ENCODE measurements at places on chromosomes 16 and 17.

DNA sequence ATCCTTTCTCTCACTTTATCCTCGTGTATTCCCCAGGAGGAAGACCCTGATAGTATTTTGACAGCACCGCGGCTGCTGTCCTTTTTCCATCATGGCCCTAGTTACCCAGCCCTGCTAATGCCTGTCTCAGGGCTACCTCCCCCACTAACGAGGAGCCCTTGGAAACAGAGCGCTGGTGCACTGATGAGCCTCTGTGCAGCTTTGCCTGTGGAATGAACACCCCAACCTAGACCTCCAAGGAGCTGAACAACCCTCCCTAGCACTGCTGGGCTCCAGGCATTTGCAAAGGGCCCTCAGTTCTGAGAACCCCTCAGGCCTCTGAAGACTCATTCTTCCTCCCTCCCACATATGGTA, 23.3 kb upstream of the CCL1 start:
- DNase-seq = no peak

GRCh38 chr16:85637808-85638647, 24.9 kb downstream of the GSE1 start:
- DNase-seq = no peak

DNA sequence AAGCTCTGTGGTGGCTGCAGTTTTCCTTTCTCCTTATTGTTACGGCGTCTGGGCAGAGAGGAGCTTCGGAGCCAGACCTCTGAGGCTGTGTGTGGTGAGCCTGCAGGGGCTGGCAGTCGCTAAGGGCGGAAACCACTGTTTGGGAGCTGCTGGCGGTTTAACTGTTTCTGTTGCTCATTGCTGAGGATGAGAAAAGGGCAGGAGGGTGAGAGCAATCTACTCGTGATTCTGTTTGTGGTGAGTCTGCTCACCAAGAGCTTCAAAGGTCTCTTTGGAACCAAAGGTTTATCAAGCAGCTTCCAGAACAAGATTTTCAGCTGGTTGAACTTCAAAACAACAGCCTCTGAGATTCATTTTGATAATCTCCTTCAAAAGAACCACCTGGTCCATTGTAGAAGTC, 143.9 kb downstream of the ANKFN1 start:
- no peak for DNase-seq

- DNase-seq = no peak
Observed at GRCh38 chr16:19437280-19437679, 19.6 kb downstream of the TMC5 start.

DNA sequence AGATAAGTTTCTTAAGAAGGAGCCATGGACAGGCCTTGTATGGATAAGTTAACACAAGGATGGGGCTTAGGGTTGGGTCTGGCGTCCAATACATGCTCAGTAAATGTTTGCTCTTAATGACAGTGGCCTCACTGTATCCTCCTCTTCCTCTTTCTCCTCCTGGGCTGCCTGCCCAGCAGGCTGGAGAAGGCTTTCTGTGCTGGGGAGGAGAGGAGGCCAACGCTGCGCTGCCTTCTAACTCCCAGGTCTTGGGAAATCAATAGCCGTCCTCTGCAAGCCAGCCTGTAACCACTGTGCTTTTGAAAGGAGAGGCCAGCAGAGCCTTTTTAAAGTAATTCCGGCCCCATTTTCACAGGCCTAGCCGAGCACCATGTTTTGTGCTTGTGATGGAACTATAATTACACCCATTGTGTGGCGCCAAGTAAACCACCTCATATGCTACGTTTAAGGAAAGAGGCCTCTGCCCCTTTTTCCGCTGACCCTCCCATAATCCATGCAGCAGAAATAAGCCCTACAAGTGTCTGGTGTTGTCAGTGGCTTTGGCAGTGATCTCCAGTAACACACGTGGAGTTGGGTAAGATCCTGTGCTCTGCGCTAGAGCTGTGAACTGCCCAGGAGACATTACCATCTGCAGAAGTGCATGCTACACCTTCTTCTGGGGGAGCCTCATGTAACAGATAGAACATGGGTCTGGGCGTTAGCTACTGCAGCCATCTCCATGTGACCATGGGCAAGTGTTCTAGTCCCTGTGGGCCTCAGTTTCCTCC, 368.2 kb downstream of the SNX29 start:
- DNase-seq = no peak

GRCh38 chr16:11356573-11357331, 11.5 kb downstream of the RMI2 start:
- peak; percentile 82 for DNase-seq

GRCh38 chr17:81676906-81677305, 6.7 kb downstream of the ARL16 start:
- DNase-seq = no peak

GRCh38 chr16:22347100-22347820, 27.2 kb downstream of the CDR2 start:
- DNase-seq = peak; percentile 88

DNA sequence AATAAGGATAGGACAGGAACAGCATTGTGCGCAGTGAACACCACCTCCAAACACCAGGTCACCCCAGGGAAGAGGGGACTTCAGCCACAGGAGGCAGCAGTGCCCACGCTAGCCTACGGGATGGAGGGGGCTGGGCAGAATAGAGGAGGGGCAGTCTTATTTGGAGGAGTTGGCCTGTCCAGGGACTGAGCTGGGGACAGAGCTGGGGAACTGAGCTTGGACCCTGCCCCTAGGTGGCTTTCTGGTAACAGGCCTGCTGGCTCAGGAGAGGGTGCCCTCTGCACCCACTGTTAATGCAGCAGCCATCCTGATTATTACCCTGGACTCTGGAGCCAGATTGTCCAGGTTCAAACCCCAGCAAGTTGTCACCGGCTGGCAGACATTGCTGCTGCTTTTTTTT, 9.3 kb downstream of the CCDC102A start:
- no peak for DNase-seq

GRCh38 chr17:46977750-46978488, 1.1 kb downstream of the RPRML start:
- DNase-seq = no peak

DNA sequence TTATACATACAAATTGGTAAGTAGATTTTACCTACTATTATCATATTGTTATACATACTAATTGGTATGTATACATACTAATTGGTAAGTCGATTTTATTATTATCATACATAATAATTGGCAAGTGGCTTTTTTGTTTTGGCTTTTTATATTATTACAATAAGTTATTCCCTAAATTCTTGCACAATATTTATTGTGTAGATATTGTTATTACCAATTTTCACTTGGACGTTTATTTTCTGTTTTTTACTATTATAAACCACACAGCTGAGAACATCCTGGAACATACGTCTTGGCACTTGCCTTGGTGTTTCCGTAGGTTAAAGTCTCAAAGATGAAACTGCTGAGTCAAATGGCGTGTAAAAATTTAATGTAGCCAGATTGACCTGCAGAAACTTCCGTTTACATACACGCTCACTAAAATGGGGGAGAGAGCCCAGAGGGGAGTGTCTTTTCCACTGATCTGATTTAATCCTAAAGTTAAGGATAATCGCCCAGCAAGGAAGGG, 18.9 kb downstream of the GNGT2 start:
- DNase-seq = no peak

DNA sequence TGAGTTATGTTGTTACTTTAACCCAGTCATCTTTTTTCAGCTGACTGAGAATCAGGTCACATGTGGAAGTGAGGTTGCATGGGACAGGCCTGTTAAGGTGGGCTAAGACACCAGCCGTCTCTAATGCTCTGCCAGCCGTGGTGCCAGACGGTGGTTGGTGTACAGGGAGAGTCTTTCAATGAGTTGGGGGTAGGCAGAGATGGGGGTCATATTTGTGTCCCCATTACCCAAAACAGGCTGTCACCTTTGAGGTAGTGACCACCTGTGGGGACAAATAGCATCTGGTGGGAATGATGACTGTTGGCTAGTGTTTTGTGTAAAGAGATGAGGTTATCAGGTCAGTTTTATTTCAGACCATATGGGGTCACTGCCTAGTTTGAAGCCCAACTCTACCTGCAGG, 1.8 kb downstream of the RPL38 start:
- DNase-seq = no peak

DNA sequence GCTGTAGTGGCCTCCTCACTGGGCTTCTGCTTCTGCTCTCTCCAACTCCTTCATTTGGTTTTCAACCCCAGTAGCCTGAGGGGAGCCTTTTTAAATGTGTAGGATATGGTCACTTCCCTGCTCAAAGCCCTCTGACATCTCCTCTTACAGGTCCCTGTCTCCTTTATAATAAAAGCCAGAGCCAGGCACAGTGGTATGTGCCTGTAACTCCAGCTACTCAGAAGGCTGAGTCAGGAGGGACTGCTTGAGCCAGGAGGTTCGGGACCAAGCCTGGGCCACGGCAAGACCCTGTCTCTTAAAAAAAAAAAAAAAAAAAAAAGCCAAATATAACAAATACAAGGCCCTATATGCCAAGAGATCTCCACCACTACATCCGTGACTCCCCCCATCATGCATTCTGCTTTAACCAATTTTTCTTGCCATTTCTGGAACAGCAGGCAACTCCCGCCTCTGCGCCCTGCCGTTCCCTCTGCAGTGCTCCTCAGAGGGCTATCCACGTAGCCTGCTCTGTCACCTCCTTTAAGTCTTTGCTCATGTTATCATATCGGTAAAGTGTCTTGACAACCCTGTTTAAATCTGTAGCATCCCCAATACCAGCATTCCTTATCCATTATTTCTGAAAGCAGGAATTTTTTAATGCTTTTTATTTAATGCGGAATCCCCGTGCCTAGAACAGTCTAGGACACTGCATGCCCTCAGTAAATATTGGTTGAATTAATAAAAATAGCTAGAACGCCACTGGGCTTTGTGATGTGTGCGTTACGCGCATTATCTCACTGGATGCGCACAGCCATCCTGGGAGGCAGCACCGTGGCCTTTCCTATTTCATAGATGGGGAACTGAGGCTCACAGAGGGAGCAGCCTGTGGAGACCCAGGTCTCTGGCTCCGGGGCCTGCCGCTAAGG, 9.5 kb downstream of the ZNF771 start:
- no peak for DNase-seq

- no peak for DNase-seq
Observed at GRCh38 chr16:79101491-79101890, 499.0 kb downstream of the MAF start.

- DNase-seq = no peak
Observed at GRCh38 chr16:27776556-27777225, 226.7 kb downstream of the KATNIP start.

GRCh38 chr16:88994695-88995094, 17.7 kb upstream of the CBFA2T3 start:
- no peak for DNase-seq

- DNase-seq = peak; percentile 80
Observed at GRCh38 chr17:59381716-59382570, 50.5 kb downstream of the YPEL2 start.

DNA sequence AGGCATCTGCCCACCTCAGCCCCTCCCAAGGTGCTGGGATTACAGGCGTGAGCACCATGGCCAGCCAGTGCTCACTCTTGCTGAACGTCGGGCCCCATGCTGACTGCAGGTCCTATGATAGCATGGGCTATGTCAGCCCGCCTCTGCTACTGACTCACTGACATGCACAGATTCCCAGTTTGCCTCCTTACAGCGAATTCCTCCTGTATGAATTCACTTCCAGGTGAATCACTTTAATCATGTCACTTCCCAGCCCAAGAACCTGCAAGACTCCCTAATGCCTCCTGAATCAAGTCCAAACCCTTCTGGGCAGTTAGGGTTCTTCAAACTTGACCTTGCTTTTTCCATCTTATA, 16.1 kb upstream of the UBTF start:
- DNase-seq = no peak

- DNase-seq = no peak
Observed at GRCh38 chr16:67965668-67966548, 2.5 kb downstream of the SLC12A4 start.

DNA sequence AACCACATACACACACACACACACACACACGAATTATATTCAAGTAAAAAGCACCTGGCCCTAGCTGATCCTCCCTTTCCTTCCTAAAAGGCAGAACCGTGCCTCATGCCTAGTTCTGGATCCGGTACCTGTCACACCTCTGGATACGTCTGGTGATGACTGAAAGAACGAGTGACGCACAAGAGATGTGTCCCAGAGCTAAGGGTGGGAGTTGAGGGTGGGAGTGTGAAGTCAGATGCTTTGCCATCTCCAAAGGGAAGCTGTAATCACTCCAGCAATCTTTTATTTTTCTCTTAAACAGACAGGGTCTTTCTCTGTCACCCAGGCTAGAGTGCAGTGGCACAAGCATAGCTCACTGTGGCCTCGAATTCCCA, 26.5 kb upstream of the GSG1L start:
- DNase-seq = no peak

GRCh38 chr16:31367853-31368252, 12.9 kb downstream of the ITGAX start:
- DNase-seq = no peak

- DNase-seq = no peak
Observed at GRCh38 chr17:39115135-39115534, 36.3 kb downstream of the PLXDC1 start.

- no peak for DNase-seq
Observed at GRCh38 chr17:45403906-45404490, 28.7 kb downstream of the ARHGAP27 start.

- DNase-seq = no peak
Observed at GRCh38 chr17:17041018-17041521, 1.2 kb upstream of the MPRIP start.

- no peak for DNase-seq
Observed at GRCh38 chr16:13543850-13544249, 376.1 kb upstream of the ERCC4 start.

DNA sequence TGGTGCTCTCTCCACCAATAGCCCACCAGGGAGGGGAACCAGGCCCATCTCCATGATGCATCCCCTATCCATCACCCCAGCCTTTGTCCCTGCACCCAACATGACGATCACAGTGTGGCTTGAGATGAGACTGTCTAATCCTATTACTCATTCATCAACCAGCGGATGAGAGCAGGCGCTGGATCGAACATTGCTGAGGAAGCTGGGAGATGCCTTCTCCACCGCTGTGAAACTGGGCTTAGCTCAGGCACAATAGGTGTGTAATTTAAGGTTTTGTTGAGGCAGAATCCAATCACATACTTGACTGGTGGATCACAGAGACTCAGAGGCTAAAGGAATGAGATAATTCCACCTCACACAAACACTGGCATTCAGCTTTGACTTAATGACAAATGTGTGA, 64.6 kb upstream of the IRX3 start:
- DNase-seq = peak; percentile 7

DNA sequence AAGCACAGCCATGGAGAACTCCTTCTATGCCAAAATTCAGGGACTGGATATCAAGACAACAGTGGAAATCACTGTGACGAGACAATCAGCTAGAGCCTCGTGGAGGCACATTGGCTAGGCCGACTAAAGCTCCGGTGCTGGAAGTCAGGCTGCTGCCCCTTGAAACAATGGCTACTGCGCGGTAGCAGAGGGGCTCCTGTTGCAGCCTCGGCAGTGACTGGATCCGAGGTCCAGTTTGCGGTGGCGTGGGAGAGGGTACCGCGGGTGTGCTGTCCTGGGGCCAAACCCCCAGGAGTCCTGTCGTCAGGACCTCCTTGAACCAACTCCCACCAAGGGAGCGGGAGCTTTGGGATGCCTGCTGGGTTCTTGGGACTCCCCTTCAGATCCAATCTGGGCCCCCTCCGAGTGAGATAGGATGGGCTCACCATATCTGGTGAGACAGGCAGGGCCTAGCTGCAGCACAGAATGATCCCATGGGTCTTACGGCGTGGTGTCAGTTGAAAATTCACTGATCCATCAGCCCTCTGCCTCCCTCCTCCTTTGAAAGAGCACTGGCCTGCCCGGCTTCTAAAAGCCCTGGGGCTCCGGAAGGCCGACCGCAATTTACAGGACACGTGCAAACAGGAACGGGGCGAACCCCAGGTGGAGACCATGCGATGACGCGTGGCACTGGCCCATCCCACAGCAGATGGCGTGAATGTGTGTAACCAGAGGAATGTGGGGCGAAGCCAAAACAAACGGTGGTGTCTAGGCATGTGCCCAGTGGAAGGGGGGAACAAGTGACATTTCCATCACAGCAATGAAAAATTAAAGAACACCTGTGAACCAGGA, 15.8 kb upstream of the KCNJ18 start:
- peak; percentile 65 for DNase-seq

All from sigmoid colon (tissue), 7 donors.